ENCODE measurements at places on chromosomes 3 and 15.
A peak's percentile ranks its signal among the peaks of the same experiment; 100 is the strongest.

- DNase-seq, result no peak
Observed at GRCh38 chr3:69715204-69715603, 24.1 kb upstream of the MITF start.

GRCh38 chr15:91032919-91033803 lies 10.8 kb upstream of the VPS33B start:
- no peak for DNase-seq

DNA sequence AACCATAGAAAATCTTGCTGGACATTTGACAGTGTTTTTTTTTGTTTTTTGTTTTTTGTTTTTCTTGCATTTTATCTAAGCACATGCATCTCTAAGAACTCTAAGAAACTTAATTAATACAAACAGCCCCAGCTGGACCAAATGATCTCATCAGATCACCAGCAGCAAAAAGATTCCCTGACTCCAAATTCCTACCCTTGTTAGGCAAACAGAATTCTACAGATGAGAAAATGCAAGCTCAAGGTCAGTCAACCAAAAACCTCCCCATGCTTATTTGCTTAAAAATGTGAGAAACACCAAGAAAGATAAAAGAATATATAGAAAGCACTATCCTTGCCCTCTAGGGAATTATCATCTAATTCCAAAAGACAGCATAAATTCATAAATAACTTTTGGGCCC lies 65.4 kb downstream of the FOXP1 start:
- DNase-seq, result no peak

- DNase-seq, result peak; percentile 93
Observed at GRCh38 chr3:126267169-126267975, 87.0 kb upstream of the ALDH1L1 start.

DNA sequence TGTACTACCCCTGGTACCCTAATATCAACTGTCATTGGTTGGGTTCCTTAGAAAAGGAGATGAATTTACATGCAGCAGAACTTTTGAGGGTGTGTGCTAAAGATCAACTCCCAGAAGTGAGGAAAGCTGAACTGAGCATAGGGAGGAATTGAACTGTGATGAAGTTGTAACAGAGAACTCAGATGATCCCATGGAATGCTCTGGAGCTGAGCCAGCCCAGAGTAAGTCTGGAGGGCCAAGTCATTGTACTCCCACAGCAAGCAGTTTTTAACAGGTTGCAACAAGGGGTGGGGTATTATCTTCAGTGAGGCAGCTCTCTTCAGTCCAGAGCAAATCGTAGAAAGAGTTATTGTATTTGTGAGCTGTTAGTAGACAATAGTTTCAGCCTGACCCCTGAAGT lies 572.3 kb downstream of the PYDC2 start:
- DNase-seq, result no peak

GRCh38 chr15:43127752-43128151 lies 5.6 kb upstream of the TMEM62 start:
- DNase-seq, result no peak

GRCh38 chr3:121504618-121505017 lies 41.2 kb downstream of the POLQ start:
- DNase-seq, result no peak

GRCh38 chr15:58443308-58443707 lies 11.5 kb downstream of the LIPC start:
- DNase-seq, result no peak

DNA sequence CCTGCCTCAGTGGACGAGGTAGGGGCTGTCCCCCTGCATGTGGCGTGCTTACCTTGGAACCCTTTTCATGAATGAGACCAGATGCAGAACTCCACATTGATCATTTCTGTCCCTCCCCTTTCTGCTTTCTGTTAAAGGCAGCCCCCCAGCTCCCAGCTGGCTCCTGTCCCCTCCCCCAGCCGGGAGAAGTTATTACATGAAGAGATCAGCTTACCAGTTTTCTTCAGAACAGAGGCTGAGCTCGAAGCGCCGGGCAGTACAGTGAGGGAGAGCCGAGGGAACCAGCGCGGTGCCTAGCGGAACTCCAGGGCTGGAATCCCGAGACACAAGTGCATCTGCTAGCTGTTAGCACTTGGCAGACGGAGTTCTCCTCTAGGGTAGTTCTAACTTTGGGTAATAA lies 263.3 kb upstream of the NR2E3 start:
- DNase-seq, result no peak

GRCh38 chr15:34876640-34877039 lies 81.3 kb upstream of the ACTC1 start:
- no peak for DNase-seq

GRCh38 chr3:37963016-37963415 lies 27.6 kb upstream of the VILL start:
- no peak for DNase-seq

GRCh38 chr15:84699538-84700191 lies 16.3 kb downstream of the SEC11A start:
- DNase-seq, result no peak

DNA sequence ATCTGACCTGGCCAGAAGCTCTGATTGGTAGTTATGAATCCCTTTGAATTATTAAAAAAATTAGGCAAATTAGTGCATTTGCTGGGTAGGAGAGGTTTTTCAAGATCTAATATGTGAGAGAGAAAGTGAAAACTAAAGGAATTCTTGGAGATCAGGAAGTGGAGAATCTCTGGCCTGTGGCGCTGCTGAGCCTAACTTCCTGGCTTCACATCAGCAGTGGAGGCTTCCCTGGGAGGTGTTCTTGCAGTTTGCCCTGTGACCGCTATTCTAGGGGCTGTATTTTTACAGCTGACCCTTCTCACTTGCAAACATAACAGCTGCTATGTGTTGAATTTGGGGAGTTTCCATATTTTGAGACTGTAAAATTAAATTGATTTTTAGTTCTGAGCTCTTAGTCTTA lies 166.4 kb downstream of the ATG7 start:
- no peak for DNase-seq

- no peak for DNase-seq
Observed at GRCh38 chr3:20945892-20946291, 759.9 kb upstream of the SGO1 start.

DNA sequence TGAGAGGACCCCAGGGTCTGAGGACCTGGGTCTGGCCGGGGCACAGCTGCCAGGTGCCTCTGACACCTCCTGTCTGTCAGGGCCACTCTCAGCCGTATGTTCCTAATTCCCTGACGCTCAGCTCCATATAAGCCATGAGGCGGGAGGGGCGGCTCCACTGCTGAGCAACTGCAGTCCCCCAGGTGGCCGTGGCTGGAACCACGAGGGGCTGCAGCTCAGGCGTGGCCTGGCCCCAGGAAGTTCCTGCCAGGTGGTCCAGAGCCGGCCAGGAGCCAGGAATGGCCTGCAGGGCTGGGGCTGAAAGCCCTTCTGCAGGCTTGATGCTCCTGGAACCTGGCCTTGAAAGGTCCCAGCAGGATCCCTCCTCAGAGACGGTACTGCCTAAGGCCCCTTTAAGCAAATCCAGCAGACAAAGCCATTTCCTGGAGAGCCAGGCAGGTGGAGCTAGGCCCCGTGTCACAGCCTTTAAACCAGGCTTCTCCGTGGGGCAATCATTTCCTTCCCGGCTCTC lies 118.0 kb downstream of the CHSY1 start:
- no peak for DNase-seq

DNA sequence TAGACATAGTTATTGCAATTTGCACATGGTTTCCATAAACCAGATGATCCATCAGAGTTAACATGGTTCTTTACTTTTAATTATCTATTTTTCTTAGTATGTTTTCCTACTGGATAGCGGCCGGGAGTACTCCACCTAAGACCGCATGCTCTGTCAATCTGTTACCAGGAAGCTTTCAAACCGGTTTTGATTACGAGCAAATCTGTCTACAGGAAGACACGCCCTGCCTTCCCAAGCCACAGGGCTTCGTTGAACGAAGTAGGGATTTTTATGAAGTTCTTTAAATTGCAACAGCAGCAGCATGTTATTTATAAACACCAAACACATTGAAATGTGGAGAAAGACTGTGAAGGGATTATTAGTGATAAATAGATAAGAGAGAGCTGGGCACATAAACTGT lies 283.3 kb upstream of the ROBO2 start:
- DNase-seq, result no peak

GRCh38 chr15:44659056-44659455 lies 4.4 kb downstream of the SPG11 start:
- DNase-seq, result no peak

DNA sequence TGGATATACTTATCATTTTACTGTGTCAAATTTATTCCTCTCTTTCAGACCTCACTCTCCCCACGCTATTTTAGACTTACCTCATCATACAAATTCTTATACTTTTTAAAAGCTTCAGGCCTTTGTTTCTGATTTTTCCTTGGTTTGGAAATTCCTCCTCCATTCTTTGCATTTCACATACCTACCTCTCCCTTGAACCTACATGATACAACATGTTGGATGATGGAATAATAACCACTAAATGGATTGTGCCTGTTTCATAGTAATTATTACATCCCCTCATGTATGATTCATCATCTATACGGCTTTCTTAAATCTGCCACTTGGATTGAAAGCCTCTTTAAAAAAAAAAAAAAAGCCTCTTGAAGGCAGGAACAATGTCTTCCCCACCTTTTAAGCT lies 24.6 kb downstream of the TRIP4 start:
- no peak for DNase-seq

- no peak for DNase-seq
Observed at GRCh38 chr3:193984876-193985275, 151.1 kb upstream of the HES1 start.

DNA sequence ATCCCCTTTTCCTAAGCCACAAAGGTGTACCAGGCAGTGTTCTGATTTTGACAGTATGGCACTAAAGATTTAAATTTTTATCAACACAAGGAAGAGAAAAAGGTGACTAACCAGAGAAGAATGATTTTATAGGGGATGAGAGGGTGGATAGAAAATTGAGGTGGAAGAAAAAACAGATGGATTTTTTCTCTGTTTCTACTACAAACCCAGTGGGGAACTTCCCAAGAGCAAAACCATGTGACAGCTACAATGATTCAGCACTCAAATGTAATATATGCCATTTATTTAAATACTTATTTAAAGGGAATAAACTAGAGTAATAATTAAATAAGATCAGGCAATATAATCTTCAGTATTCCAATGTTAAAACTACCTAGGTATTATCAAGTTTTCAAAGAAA lies 11.1 kb downstream of the DCUN1D1 start:
- no peak for DNase-seq

GRCh38 chr3:62192891-62193290 lies 180.5 kb downstream of the FEZF2 start:
- DNase-seq, result no peak

DNA sequence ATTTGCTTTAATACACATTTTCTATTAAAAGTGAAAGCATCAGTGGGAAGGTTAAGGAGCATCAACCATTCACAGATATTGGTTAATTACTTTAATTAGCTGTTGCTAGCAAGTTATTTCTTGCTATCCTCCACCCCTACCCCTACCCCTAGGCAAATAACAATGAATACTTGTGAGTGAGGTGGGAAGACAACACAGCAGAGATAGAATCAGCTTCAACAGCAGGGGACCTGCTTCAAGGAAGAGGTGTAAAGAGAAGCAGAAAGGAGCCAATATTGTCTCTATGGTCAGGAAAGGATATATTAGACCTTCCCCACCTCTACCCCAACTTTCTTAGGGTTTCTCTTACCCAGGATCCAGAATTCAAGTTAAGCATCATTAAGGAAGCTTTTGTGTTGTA lies 149.4 kb downstream of the SNRK start:
- no peak for DNase-seq

DNA sequence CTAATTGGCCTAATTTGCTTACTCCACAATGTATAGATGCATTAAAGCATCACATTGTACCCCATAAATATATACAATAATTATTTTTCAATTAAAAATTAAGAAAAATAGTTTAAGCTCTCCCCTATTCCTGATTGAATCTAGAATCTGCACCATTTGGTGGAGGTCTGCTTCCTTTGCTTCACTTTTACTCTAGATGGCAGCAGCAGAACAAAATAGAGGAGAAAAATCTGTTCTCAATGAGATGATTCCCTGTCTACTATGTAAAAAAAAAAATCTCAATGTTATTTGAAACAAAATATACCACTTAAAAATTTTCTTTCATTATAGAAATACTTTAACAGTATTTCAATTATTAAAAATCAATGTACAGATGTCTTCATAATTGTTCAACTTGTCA lies 109.6 kb upstream of the FXR1 start:
- DNase-seq, result no peak

- no peak for DNase-seq
Observed at GRCh38 chr15:39193611-39194010, 387.3 kb upstream of the THBS1 start.

- DNase-seq, result peak; percentile 92
Observed at GRCh38 chr3:42654331-42655201, 1.1 kb downstream of the ZBTB47 start.

- peak; percentile 64 for DNase-seq
Observed at GRCh38 chr3:10601151-10601856, 95.9 kb upstream of the ATP2B2 start.

GRCh38 chr15:49844390-49844789 lies 223.5 kb downstream of the DTWD1 start:
- DNase-seq, result no peak

DNA sequence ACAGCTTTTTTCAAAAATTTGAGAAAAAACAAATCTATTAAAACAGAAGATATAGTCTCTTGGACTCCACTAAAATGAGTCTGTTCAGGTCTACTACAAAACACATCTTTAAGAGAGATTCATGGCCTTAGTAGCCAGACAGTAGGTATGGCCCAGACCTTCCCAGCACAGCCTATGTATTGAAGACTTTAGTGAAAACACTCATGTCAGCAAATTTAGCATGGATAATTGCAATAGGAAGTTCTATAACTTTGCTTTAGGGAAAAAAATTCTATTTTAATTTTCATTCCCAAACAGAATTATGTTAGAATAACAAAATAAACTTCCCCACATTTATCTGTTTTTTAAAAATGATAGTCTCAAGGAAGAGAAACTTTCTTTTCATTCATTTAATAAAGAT lies 976.6 kb downstream of the FHIT start:
- DNase-seq, result no peak

DNA sequence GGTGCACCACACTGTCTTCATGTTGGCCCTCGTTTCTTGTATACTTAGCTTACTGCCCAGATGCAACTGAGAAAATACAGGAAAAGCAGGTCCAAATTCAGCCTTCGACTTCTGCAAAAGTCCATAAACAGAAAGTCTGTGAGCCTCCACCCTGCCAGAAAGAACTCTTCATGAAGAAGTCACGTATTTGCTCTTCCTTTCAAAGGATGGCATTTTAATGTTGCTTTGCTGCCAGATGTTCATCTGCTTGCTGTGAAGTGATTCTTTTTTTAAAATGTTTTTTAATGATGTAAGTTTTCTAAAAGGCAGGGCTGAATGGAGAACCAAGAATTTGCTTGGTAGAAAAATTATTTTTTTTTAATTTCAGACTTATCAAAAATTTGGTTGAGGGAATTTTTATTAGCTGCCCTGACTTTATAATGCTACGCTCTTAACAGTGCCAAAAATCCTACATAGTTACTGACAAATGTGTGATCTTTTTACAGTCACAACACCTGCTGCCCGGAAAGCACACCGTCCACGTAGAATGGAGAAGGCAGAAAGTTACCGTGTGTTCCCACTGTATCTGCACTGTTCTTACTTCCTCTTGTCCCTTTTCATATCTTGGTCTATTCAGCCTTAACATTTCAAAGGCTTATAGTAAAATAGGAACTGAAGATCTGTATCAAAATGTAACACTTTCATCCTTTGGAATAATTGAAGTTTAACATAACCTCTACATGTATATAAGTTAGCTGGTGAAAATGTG lies 136.3 kb downstream of the LRRC28 start:
- no peak for DNase-seq
